ENCODE measurements at places on chromosomes 1 and 21.

DNA sequence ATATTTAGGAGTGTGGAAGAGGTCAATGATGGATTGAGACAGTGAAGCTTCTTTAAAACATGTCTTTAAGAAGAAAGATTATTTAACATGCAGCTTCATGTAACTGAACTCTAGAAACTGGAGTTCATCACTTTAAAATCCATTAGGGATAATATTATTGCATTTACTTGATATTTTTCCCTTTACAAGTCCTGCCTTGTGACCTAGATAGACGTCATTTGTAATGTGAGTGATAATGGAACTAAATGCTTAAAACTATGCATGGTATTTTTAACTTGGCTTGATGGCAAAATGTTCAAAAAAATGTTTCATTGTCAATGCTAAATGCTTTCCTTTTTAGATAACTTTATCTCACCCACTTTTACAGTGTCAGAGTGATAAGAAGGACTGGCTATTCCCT, 723.7 kb downstream of the RWDD3 start:
- no peak for DNase-seq

DNA sequence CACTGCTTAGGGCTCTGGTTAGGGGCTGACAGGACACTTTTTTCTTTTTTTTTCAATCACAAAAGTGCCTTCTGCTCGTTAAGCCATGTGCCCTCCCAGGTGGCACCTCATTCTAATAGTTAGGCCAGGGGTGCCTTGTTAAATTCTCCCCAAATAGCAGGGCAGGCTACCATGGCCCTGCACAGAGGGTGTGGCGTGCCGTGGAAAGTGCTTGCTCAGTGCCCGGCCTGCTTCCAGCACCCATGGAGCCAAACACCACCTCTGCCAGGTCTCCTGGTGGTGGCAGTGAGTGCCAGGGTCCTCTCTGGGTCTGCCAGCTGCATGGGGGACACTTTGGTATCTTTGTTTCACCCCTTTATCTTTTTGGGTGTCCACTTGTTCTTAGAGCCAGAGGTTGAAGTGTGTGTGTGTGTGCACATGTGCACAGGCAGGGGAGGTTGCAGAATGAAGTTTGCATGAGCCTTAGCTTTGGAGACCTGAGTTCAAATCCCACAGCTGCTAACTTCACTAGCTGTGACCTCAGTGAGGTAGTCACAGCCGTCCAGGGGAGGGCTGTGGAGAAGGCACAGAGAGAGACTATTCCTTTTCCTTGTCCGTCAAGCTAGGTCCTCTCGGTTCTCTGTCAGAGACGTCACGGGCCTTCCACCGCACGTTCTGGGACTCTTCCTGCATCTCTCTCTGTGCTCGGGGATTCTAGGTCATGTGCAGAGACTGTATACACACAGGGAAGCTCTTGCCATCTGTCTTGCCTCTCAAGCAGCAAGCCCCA, 39.9 kb upstream of the CSF3R start:
- no peak for DNase-seq

DNA sequence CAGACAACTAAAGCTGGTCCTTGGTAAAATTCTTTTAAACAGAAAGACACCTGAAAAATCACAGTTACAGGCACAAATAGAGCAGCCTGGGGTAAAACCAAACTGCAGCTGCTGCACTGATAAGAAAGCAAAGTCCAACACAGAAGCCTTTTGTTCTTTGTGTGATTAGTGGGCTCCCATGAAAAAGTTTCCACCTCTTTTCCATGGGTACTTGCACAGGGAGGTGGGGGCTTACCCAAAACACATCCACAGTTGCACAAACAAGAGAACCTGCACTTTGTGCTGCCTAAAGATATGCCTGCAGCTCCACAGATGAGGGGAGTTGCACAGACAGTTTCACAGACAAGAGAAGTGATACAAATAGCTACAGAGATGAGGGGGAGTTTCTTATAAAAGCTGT, 106.7 kb upstream of the SLC5A9 start:
- DNase-seq: no peak

DNA sequence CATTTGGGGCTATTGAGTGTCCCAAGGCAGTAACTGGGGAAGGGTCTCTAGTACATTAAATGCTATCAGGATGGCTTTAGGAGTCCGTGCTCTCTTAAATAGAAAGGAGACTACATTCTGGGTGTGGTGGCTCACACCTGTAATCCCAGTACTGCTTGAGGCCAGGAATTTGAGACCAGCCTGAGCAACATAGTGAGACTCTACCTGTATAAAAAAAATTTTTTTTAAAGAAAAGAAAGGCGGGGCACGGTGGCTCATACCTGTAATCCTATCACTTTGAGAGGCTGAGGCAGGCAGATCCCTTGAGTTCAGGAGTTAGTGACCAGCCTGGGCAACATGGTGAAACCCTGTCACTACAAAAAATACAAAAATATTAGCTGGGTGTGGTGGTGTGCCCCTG, 21.5 kb downstream of the OSBPL9 start:
- no peak for DNase-seq

DNA sequence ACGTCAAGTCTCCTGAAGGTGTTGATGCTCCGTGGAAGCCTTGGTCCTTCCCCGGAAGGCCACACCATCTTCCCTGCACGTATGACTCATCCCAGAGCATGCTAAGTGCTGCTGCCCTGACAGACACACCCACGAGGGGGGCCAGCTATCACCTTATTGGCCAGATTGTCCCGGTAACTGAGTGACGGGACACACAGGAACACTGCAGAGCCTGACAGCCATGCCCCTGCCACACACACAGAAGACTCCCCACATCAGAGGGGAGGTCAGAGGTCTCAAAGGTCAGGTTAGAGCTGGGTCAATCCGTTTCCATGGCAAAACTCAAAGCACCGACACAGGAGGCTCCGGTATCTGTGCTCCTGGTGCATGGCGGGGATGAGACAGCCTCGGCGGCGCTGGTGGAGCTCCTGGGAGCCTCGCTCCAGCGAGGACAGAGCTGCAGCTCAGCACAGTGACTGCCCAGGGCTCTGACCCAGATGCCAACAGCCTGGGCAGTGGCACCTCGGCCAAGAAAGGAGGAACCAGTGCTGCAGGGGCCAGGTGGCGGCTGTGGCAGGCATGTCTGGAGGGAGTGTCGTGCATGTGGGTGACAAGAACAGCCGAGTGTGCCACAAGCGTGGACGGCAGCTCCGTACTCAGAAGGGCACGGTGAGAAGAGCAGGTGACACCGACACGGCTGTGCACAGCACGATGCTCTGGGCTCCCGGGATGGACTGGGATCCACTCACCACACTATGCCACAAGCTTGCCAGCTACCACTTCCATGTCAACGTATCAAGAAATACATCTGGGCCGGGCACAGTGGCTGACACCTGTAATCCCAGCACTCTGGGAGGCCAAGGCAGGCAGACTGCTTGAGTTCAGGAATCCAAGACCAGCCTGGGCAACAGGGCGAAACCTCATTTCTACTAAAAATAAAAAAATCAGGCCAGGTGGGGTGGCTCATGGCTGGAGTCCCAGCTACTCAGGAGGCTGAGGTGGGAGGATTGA, 14.8 kb upstream of the TMEM240 start:
- peak; percentile 69 for DNase-seq

DNA sequence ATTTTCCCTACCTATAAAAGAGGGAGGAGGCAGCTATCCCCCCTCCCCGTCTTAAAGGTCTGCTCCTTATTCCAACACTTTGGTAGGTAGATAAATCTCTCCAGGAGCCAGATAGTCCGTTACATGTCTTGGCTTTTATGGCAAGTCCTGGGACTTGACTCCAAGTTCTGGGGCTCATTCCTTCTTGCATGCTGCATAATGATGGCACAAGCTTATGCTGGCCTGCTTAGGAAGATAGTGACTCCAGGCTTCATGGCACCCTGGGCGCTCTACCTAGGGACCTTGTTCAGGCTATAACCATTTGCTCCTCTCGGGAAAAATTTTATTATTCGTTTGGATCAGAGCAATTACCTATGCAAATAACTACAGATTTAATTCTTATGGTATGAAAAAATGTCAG, 3.7 kb downstream of the SLAMF1 start:
- DNase-seq: no peak

DNA sequence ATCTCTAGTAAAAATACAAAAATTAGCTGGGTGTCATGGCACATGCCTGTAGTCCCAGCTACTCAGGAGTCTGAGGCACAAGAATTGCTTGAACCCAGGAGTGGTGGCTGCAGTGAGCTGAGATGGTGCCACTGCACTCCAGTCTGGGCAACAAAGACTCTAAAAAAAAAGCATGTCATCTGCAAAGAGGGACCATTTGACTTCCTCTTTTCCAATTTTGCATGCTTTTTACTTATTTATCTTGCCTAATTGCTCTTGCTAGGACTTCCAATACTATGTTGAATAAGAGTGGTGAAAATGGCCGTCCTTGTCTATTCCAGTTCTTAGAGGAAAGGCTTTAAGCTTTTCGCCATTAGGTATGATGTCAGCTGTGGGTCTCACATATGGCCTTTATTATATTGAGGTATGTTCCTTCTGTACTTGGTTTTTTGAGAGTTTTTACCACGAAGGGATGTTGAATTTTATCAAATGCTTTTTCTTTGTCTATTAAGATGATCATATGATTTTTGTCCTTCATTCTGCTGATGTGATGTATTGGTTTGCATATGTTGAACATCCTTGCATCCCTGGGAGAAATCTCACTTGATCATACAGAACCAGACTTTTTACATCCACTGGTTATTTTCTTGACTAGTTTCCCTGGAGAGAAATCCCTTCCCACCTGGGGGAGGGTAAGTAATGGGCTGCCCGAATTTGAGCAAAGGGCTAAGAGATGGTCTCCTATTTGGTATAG, 17.0 kb upstream of the RAP1GAP start:
- no peak for DNase-seq

- no peak for DNase-seq
Observed at GRCh38 chr21:15066123-15066575, 1.3 kb upstream of the NRIP1 start.

DNA sequence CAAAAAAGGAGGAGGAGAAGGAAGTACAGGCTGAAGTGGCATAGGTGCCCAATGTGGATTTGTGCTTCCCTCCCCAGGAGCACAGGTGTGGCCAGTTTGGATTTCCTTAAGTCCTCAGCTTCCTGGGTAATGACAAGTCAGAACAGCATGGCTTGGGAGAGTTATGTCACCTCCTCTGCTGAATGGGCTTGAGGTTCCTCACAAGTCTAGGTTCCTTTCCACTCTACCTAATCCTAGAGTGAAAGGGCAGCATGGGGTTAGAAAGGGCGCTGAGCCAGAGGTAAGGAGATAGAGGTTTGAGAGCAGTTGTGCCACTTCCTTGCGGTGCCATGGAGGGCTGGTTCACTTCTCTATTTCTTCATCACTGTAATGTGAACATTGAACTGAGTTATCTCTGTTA, 35.5 kb upstream of the IL20 start:
- DNase-seq: no peak

- DNase-seq: no peak
Observed at GRCh38 chr1:47655521-47656300, 217.9 kb downstream of the FOXD2 start.

DNA sequence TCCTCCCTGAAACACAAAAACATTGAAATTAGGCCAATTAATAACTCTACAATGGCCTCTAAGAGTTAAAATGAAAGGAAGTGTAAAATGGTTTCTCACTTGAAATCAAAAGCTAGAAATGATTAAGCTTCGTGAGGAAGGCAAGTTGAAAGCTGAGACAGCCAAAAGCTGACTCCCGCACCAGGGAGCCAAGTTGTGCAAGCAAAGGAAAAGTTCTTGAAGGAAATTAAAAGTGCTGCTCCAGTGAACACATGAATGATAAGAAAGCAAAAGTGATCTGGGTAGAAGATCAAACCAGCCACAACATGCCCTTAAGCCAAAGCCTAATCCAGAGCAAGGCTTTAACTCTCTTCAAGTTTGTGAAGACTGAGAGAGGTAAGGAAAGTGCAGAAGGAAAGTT, 22.8 kb downstream of the CYYR1 start:
- DNase-seq: no peak

GRCh38 chr1:237287876-237288521, 246.0 kb downstream of the RYR2 start:
- no peak for DNase-seq

- peak; percentile 16 for DNase-seq
Observed at GRCh38 chr1:85628791-85629531, 48.4 kb downstream of the CCN1 start.

- DNase-seq: no peak
Observed at GRCh38 chr1:207286786-207287468, 34.6 kb upstream of the CD55 start.
